ENCODE measurements at places on chromosomes 13 and 19.

DNA sequence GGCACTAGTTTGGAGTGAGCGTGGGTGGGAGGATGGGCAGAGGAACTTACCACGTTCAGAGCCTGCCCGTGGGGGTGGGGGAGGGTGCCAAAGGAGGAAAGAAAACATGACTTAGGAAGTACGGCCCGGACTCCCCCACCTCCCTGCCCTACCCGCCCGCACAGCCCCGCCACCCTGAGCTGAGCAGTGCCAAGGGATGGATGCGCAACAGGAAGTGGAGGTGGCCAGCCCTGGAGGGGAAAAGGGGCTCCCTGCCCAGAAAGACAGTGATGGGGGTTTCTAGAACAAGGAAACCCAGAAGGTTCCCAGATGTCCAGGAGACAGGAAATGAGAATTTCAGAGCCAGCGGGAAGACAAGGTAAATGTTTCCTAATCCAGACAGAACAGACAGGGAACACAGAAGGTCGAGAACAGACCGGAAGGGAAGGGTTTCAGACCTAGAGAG, 6.3 kb downstream of the TEAD2 start:
- DNase-seq = peak; percentile 64

GRCh38 chr19:58317476-58318072, 9.2 kb upstream of the ZSCAN22 start:
- peak; percentile 77 for DNase-seq

- no peak for DNase-seq
Observed at GRCh38 chr13:61531383-61532065, 115.9 kb upstream of the PCDH20 start.

- DNase-seq = no peak
Observed at GRCh38 chr19:10317857-10318462, 2.1 kb upstream of the FDX2 start.

DNA sequence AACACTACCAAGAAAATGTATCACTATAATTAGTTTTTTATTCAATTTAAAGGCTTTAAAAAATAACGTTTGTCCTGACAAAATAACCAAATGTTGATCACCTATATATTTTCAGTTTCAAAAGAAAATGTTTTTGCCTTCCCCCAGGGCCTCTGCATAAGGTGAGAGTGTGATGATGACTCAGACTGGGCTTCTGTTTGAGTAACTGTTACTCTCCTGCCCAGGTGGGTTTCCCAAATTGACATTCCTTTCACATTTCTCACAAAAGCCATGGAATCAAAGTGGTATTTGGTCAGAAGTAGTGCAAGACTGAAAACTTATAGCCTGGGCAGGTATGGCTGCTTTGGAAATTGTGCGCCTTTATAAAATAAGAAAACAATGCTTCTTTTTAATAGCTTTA, 180.6 kb downstream of the COG6 start:
- DNase-seq = no peak

DNA sequence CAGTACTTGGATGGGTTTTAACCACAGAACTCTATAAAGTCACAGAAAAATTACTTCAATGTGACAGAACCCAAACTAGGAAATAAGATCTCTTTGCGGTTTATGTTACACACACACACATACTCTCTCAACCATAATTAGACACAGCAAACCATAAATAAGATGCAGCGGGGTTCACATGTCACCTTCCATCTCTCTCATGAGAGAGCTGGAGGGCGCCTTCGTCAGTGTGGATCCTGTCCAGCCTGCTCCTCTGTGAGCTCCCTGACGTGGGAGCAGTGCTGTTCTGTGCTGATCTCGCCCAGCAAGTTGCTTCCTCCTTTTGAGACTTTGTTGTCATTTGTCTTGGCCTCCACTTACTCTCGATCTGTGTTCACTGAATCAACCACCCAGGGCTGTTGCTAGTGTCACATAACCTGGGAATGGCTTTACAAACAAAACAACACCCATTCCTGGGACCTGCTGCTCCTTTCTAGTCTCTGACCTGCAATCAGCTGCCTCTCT, 204.9 kb upstream of the KL start:
- DNase-seq = peak; percentile 52

DNA sequence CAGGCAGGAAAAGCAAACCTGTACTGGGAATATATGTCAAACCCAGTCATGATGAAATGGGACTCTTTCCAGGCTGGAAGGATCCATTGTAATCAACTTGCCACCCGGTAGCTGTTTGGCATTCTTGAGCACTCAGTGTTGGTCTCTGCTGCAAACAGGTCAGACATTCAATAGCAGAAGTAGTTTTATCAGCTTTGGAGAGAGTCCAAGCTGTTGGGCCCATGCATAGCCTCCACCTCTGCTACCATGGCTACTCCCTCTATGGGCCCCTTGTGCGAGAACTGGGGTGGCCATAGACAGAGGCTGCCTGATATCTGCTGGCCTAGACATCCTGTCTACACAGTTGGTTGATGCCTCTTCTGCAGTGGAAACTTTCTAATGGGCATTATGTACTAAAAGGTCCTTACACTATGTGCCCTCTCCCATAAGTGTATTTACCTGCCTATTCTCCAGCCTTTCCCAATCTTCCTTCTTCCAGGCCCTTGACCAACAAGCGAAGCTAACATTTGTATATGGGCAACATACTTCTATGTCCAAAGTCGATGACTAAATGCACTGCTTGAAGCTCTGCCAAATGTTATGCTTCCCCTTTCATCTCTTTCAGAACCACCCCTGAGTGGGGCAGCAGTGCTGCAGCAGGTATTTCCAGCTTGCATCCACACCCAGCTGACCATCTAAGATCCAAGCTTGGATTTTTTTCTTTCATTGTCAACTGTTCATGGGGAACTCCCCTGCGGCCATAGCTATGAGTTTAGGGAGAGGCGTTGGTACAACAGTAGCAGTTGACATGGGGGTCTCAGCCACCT, 5.3 kb upstream of the RNF6 start:
- no peak for DNase-seq

GRCh38 chr13:45500492-45501174, 35.9 kb downstream of the COG3 start:
- peak; percentile 65 for DNase-seq

DNA sequence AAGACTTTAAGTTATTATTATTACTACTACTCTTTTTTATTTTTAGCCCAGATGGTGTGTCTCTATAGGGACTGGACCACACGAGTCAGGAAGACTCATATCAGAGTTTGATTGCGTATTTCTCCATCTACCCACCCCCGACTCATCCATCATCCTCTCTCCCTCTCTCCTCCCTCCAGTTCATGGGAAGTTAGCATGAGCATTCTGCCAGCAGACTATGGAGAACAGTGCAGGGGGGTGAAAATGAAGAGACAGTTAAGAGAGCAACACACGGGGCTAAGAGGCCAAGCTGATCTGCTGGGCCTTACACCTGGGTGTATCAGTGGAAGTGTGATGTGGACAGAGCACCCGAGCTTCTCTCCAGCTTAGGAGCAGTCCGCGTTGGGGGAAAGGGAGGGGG, 95.0 kb downstream of the UQCRFS1 start:
- DNase-seq = no peak

DNA sequence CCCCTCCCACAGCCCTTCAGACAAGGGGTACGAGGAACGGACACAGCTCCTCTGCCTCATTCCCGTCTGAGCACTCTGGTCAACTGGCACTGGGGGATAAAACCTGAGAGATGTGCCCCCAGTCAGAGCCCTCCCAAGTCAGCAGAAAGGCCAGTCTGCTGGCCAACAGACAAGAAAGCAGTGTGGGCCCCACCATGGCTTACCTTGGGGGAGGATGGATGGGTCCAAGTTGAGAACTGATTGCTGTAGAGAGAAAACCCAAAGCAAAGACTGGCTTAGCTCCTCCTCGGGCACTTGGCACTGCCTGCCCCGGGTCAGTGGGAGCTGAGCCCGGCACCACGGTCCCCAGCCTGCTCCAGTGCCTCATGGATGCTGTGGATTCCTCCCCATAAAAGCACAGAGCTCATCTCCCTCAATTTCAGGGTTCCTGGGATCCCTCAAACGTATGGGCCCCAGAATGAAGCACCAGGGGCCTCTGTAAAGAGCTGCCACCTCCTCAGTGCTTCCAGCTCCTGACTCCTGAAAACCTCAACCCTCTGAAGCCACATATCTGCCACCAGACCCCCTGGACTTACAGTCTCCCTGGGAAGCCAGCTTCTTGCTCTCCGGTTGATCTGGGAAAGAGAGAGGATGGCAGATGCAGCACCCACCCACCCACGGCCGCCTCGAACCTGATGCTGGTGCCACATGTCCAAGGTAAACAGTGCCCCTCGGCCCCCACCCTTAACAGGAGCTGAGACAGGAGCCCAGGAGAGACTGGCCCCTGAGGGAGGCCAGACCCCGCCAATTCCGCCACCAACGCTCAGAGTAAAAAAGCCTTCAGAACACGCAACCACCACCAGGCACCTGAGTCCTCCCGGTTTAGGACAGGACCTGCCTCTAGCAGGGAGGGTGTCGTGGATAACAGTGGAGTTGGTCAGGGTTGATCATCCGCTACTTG, 3.3 kb downstream of the KHSRP start:
- no peak for DNase-seq

- no peak for DNase-seq
Observed at GRCh38 chr13:96252903-96253302, 163.0 kb downstream of the HS6ST3 start.

- DNase-seq = no peak
Observed at GRCh38 chr13:33679658-33680012, 138.3 kb upstream of the RFC3 start.

DNA sequence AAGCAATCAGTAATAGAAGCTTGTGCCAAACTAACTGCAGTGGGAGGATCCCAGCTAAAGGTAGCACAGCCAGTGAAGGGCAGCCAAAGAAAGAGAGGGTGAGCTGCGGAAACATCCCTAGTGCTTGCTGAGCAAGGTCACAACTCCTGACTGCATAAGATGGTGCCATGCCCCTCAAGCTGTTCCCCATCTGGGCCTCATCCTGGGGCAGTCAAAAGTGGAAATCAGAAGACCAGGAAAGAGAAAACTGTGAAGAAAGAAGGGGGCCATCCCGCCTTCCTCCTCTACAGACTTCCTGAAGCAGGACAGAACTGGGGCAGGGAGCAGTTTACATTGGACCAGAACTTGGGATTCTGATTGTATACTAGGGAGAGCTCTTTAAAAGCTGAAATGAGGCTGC, 159.2 kb downstream of the TNFSF13B start:
- DNase-seq = no peak

GRCh38 chr13:103873725-103874124, 807.5 kb upstream of the SLC10A2 start:
- DNase-seq = no peak

- no peak for DNase-seq
Observed at GRCh38 chr13:105643966-105644365, 891.5 kb downstream of the EFNB2 start.

DNA sequence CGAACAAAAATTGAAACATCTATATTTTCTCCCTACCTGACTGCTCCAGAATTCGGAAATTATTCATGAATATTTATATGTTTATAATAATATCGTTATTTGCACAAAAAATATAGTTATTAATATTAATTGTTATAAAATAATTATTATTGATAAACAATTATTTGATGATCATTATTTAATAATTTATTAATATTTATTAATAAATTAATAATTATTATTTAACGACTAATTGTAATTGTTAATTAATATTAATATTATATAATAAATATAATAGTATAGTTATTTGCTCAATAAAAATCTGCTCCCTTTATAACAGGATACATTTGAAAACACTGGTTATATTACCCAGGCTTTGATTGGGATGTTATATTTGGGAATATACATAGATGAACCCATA, 14.3 kb downstream of the CEACAM6 start:
- DNase-seq = no peak

GRCh38 chr13:104011505-104012241, 945.5 kb upstream of the SLC10A2 start:
- peak; percentile 26 for DNase-seq

DNA sequence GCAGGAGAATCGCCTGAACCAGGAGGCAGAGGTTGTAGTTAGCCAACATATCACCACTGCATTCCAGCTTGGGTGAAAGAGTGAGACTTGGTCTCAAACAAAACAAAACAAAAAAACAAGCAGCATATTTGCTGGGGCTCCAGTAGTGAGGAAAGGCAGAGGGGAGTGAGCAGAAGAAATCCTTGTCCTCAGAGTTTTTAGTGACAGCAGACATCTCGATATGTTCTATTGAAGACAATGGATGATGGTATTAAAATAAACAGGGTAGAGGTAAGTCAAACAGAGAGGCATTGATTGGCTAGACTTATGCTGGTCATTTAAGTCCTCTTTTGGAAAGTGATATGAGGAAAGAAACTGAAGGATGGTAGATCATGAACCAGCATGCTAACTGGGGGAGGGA, 19.0 kb downstream of the NLRP7 start:
- no peak for DNase-seq

- no peak for DNase-seq
Observed at GRCh38 chr19:35168196-35168595, 13.7 kb downstream of the FXYD5 start.

DNA sequence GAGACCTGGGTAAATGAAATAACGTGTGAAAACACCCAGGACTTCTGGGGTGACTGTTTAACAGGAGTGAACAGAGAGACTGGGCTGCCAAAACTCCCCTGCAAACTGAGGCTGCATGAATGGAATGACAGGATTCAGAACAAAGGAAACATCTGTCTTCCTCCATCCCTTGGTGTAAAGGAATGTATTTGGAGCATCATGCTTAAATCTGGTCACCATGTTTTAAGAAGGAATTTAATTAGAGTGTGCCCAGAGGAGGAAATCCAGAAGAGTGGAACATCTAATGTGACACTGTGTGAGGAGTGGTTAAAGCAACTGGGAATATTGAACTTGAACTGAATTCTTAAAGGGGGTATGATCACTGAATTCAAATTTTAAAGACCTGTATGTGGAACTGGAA, 437.2 kb downstream of the LIG4 start:
- no peak for DNase-seq

DNA sequence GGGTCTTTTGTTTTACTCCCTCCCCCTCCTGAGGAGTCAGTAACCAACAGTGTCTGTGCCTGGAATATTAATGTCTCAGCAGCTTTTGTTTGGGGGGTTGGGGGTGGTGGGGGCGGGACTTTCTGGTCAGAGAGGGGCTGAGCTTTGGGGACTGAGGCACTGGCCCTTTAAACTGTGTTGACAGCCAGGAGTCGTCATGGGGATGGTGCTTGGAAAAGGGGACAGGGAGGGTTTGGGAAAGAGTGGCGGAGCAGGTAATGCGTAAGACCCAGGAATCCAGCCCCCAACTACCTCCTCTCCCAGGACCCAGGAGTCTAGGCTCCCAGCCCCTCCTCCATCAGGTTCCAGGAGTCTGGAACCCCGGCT, 5.2 kb downstream of the CADM4 start:
- DNase-seq = no peak

- peak; percentile 21 for DNase-seq
Observed at GRCh38 chr19:1026783-1027649, 608 bp downstream of the CNN2 start.

DNA sequence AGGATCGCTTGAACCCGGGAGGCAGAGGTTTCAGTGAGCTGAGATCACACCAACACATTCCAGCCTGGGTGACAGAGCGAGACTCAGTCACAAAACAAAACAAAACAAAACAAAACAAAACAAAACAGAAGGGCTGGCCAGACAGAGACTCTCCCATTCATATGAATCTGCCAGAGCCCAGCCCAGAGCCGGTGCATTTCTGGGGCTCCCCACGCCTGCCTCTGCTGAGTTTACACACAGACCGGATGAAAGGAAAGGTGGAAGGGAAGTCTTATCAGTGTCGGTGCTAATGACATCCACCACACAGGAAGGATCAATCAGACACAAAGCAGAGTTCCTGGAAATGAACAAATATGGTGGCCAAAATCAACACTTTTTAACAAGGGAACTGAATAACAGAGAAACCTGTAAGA, 6.8 kb downstream of the TRAPPC6A start:
- DNase-seq = no peak

All from HT-29 (cell line).